NCI-H1436 treated with DMSO at 0.1 percent for 48 hours (cell line): ENCODE measurements at places on chromosomes 7 and 10.

DNA sequence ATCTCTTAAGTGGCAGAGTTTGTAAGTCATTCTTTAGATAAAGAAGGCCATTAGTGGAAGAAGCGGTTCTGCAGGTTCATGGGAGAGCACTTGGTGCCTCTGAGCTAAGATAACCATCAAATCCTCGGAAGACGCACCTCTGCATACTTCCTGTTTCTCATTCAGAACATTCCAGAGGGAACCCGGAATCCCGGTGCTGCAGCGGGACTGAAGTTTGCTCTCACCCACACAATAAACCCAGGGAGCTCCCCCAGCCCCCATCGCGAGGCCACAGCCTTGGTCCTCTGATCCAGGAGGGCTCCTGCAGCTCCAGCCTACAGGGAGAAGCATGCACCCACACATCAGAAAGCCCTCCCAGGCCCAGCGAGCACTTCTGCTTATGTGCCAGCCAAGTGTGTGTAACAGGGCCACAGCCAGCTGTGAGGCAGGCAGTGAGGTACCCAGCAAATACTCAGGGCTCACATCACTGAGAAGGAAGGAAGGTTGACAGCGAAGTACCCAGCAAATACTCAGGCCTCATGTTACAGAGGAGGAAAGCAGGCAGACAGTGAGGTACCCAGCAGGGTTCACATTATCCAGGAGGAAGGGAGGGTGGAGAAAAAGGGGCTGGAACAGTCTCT, 142.4 kb downstream of the DIP2C start:
- DNase-seq = no peak

- DNase-seq = no peak
Measured at GRCh38 chr10:113094114-113094486, 144.1 kb downstream of the TCF7L2 start.

DNA sequence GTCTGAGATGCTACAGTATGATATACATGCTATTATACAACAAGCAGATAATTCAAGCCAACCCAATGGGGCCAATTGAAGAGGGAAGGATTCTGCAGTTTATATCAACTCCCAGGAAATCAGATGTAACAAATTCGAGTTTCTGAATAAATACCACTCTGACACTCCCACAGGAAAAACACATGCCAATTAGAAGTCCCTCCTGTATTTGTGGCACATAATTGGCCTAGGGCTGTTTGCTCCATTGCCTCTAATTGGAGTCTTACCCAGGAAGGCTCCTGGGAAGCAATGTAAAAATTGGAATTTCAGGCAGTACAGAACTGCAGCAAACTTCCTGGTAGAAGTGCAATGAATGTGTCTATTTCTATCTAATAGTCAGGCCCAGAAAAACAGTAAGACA, 4.7 kb downstream of the PPA1 start:
- DNase-seq = no peak

GRCh38 chr10:19913987-19914386, 97.8 kb downstream of the PLXDC2 start:
- DNase-seq = no peak

DNA sequence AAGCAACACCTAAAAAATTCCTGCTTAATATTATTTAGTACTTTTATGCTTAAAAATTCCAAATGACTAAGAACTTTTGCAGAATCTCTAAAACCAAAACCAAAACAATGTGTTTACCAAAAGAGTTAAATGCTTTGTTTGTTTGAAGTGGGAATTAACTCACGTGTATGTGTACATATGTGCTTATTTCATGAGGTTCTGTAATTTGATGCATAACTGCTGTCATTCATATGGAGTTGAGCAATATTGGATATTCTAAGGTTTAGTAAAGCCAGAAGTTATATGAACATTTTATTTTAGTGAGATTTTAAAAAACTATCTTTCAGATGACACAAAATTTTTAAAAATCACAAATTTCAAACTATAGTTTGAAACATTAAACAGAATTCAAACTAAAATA, 157.1 kb downstream of the PIP4K2A start:
- no peak for DNase-seq

DNA sequence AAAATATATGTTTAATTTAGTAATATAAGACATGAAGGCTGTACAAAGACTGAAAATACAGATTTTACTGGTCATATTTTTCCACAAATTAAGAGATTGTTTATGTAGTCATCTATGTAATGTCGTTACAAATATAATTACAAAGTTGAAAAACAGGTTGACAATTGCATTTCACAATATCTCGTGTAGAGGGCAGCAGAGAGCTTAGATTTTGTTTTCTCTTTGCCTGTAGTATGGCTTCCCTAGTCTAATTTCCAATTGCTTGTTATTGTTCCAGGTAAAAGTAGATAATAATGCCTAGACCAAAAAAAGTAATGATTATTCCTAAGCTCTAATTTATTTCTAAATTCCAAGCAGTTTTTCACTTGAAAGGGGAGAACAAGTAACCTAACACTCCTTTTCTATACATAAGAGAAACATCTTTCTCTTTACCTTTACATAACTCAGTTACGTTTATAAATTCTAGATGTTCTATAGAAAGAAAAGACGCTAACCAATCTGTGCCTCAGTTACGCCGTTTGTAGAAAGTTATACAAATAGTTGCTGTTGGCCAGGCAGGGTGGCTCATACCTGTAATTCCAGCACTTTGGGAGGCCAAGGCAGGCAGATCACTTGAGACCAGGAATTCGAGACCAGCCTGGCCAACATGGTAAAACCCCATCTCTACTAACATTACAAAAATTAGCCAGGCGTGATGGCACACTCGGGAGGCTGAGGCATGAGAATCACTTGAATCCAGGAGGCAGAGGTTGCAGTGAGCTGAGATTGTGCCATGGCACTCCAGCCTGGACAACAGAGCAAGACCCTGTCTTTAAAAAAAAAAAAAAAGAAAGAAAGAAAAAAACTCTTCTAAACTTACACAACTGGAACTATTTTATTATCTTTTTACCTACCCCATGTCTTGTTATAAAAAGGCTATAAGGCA, 30.0 kb downstream of the NET1 start:
- DNase-seq = no peak
